Esophagus squamous epithelium (tissue), 5 donors: ENCODE measurements at places on chromosomes 2 and 18.

DNA sequence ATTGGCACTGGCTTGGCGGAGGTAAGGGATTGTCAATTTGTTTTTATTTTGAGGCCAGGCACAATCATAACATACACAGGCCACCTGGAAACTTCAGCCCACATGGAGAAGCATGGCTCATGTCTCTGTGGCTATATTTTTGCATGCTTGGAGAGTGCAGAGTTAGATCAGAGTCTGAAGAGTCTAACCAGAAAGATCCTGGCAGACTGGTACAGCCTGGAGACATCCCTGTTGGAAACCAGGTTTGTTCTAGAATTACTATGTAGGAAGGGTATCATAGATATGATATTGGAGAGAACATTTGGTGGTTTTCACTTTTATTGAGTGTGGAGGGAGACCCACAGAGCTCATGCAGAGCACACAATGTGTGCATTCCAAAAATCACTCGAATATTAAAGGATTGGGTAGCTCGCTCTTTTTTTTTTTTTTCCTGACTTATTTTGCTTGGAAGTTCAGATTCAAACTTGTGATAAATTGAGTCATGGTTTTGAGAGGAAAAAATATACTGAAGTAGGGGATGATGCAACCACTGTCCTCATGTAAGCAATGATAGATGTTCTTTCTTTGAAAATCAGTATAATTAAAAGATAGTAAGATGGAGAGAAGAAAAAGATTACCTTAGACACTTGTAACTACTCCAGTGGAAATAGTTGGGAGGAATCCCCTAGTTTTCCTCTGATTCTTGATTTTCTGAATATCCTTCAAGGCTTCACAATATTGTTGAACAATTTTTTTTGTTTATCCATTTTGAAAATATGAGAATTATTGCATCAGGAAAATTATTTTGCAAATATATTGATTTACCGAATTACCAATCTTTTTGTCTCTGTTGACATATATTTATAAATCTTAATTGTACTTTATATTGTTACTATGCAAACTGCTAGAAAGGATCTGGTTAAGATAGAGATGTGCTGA is 185.7 kb upstream of the ZEB2 start:
- DNase-seq, result no peak

DNA sequence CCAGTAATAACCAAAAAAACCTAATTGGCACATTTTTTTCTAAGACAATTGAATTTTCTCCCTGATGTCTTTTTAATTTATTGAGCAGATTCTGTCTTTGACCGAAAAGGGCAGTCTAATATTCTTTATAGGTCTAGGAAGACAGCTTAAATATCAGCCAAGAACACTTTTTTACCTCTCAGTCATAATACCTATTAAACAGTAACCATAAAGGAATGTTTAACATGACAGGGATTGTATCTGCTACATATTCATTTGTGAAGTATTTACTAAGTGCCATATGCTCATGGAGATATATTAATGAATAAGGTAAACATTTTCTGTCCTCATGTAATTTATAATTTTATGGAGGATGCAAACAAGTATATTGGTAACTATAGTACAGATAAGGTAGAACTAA is 3.1 kb upstream of the HTR2B start:
- DNase-seq, result no peak

DNA sequence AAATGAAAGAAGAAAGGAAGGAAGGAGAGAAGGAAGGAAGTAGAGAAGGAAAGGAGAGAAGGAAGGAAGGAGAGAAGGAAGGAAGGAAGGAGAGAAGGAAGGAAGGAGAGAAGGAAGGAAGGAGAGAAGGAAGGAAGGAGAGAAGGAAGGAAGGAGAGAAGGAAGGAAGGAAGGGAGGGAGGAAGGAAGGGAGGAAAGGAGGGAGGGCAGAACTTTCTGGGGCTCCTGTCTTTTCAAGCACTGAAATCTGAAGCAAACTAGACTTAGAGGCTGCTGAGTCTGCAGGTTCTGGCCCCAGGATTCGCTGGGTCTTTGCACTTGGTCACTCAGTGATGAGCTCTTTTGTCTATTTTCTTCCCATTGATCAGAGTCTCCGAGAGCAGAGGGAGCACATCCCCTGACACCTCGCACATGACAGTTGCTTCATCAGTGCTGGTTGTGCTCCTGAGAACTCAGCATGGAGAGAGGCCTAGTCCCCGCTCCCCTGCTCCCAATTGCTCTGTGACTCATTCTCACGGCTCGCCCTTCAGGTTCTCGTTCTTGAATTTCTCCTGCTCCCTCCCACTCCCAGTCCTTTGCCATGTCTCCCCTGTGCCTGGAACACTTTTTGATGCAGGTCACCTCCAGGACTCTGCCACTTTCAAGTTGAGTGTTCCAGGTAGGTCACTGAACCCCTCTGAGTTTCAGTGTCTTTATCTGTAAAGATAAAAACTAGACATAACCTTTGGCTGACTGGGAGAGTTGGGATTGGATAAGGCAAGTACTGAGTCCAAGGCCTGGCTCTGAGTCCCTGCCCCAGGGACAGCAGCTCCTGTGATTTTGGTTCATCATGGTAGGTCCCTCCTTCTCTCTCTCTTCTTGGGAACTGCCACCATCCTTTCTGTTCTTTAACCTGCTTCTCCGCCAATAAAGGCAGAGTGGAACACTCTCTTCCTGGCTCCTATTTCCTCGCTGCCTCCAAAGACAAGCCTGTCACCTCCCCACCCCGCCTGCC is 55.2 kb downstream of the TNP1 start:
- DNase-seq, result no peak

- no peak for DNase-seq
These were observed 164.7 kb downstream of the MREG start for GRCh38 chr2:215848698-215849097.

DNA sequence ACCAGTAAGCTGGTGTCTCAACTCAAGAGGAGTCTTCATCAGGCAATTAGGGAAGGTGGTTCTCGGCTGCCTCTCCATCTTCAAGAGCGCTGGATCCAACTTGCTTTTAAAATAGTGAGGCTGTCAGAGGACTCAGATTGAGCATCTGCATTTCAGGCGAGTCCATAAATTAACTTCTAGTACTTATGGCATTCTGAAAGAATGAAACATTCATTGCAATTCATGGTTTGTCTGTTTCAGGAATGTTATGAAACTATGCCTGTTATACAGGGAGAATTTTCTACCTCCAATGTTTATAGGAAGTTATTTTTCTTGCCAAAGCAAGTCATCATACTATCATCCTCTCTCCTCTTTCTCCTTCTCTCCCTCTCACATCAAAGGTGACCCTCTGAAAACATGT is 883.2 kb downstream of the SLC4A3 start:
- DNase-seq, result no peak

DNA sequence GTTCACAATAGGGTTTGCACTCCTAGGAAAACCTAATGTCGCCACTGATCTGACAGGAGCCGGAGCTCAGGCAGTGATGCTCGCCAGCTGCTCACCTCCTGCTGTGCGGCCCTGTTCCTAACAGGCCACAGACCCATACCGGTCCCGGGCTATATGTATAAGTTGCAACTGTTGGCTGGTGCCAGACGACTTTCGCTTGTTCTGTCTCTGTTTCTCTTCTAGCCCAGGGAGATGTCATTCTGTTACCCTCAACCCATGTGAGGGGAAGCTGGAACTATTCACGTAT is 170.3 kb downstream of the BCL2 start:
- DNase-seq, result no peak

- DNase-seq, result no peak
These were observed 330.5 kb downstream of the KCNS3 start for GRCh38 chr2:18208956-18209355.

DNA sequence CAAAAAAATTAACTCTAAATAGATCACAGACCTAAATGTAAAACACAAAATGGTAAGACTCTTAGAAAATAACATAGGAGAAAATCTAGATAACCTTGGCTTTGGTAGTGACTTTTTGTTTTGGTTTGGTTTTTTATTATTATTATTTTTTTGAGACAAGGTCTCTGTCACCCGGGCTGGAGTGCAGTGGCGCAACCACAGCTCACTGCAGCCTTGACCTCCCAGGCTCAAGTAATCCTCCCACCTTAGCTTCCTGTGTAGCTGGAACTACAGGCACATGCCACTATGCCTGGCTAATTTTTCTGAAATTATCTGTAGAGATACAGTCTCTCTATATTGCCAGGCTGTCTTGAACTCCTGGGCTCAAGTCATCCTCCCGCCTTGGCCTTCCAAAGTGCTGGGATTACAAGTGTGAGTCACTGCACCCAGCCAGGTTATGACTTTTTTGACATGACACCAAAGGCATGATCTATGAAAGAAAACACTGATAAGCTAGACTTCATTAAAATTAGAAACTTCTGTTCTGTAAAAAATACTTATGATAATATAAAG is 88.0 kb downstream of the HNRNPLL start:
- DNase-seq, result no peak

GRCh38 chr2:70181363-70181956 is 9.4 kb downstream of the C2orf42 start:
- DNase-seq, result no peak

- no peak for DNase-seq
These were observed 668 bp upstream of the ANKRD12 start for GRCh38 chr18:9135912-9136314.

DNA sequence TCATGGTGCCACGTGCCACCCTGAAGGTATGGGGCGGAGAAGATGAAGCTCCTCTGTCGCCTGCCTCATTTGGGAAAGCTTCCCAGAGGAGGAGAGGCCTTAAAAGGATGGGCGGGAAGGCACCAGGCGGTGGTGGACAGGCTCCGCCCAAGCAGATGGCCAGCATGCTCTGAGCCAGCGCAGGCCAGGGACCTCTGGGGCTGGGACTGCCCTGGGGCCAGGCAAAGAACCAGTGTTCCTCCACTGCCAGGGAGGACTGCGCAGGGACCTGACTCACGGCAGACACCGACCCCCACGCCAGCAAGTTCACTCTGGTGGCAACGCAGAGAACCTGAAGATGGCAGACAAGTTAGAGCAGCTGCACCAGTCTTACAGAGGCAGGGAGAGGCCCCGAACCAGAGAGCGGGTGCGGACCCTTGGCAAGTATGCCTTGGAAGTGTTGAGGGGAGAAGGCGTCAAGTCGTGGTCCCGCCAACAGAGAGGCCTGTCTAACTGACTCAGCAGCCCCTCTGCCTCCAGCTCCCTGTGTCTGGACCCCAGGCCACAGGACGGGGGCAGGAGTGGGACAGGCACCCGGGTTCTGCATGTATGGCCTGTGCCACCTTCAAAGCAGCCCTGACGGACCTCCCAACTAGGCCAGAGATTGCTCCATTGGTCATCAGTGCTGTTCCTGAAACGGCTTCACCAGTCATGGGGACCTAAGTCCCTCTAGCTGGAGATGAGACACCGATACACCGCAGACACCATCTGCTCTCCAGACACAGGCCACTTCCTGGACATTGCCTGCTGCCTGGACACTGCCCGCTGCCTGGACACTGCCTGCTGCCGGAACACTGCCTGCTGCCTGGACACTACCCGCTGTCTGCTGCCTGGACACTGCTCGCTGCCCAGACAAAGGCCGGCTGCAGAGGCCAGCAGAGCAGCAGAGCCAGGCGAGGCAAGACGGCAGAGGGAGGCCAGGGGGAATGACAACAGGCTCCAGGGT is 124.7 kb downstream of the HDAC4 start:
- DNase-seq, result no peak

DNA sequence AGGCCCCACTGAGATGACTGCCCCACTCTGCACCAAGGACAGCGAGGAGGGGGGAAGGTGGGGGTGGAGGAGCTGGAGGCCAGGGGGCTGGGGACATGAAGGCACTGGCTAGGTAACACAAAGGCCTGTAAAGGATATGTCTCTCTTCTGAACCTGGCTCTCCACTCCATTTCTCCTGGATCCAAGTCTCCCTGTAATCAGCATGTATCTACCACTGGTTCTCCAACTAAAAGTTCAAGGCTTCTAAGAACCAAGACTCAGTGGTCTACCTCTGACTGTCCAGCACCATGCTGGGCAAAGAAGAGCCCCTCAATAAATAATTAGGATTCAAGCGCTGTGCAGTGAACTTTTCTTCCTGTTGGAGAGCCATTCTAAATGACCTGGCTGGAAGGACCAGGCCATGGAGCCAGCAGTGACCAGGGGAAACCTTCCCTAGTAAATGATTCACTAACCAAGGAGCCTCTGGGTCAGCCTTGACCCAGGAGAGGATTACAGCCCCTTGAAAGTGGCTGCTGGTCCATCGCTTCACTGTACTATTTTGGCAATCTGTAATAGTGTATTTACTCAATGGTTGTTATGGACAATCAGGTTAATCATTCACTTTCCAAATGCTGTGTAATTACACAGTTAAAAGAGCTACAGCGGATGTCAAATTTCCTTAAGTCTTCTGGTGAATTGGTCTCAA is 73.2 kb downstream of the BCL11A start:
- no peak for DNase-seq

DNA sequence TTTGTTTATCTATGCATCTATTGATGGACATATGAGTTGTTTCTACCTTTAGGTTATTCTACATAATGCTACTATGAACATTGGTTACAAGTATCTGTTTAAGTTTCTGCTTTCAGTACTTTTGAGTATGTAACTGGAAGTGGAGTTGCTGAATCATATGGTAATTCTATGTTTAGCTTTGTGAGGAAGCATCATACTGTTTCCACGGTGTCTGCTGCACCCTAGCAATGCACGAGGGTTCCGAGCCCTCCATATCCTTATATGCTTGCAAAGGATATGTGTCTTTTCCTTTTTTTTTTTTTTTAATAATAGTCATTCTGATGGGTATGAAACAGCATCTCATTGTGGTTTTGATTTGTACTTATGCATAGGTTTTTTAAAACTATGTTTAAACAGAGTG is 83.7 kb downstream of the FMNL2 start:
- DNase-seq, result no peak

GRCh38 chr2:197673106-197673505 is 2.3 kb downstream of the RFTN2 start:
- DNase-seq, result no peak

- DNase-seq, result no peak
These were observed 88.1 kb downstream of the SPOPL start for GRCh38 chr2:138589663-138590062.

- no peak for DNase-seq
These were observed 12.6 kb upstream of the L3MBTL4 start for GRCh38 chr18:6427286-6427685.

- no peak for DNase-seq
These were observed 6.6 kb downstream of the RIT2 start for GRCh38 chr18:43108882-43109281.

DNA sequence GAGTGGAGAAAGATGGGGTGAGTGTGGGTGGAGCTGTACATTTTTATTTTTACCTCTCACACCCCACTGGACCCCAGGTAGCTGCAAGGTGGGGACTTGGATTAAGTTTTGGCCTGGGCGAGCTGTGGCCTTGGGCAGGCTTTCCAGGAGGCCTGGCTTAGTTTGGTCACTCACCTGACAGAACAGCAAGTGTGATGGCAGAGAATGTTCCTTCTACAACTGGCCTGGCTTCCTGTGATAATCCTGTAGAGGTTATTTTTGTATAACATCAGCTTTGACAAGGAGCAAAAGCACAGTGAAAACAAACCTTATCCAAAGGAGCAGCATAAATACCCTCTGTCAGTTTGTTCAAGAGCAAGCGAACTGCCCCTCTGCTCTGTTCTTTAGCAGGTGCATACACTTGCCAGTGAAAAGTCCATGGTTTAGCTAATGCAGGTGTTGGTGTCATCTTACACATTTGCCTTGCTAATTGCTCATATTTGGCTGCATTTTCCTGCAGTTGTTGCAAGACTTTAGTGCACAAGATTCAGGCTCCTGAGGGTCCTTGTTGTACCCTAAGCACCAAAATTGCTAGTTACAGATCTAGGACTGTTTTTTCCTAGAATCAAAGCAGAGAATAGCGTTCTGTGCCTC is 6.3 kb downstream of the THNSL2 start:
- DNase-seq, result no peak
